ENCODE measurements at places on chromosomes 16 and 17.

DNA sequence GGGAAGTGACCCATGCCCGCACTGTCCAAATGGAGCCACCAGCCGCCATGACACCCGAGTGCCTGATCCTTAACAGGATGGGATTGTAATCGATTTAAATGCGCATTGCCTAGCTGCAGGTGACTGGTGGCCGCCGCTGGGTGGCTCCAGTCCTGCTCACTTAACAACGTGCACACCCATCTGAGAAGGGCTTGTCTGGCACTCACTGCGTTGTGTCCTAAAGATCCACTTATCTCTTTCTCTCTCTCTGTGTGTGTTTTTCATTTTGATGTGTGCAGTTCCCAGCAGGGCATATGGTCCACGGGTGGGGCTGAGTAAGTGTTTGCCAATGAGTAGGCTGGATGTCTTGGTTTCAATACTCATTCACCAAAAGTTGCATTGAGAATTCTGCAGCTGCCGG is 80.6 kb downstream of the IRF8 start:
- DNase-seq, result no peak

DNA sequence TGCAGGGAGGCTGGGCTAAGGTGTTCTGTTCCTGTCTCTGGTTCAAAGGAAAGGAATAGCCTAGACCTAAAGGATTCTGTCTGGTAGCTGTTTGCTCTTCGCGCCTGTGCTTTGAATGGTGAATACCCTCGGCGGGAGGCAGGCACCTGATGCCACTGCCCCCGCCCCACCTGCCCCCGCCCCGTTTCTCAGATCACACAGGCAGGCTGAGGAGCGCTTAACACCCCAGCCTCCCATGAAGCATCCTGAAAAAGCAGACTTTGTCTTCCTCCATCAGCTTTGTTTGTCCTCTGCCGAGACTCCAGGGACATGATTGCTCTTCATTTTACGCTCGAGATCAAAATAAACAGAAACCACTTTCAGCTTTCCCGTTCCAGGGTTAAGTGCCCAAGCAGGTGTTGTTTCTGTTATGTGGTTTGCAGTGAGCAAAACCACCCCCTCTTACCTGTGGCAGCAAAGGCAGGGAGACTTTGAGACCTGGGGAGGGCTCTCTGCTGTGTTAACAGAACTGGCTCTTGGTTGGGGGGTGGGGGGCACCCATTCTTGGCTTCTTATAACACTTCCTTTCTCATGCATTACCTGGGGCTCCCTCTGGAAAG is 452.1 kb downstream of the WWOX start:
- peak; percentile 88 for DNase-seq

DNA sequence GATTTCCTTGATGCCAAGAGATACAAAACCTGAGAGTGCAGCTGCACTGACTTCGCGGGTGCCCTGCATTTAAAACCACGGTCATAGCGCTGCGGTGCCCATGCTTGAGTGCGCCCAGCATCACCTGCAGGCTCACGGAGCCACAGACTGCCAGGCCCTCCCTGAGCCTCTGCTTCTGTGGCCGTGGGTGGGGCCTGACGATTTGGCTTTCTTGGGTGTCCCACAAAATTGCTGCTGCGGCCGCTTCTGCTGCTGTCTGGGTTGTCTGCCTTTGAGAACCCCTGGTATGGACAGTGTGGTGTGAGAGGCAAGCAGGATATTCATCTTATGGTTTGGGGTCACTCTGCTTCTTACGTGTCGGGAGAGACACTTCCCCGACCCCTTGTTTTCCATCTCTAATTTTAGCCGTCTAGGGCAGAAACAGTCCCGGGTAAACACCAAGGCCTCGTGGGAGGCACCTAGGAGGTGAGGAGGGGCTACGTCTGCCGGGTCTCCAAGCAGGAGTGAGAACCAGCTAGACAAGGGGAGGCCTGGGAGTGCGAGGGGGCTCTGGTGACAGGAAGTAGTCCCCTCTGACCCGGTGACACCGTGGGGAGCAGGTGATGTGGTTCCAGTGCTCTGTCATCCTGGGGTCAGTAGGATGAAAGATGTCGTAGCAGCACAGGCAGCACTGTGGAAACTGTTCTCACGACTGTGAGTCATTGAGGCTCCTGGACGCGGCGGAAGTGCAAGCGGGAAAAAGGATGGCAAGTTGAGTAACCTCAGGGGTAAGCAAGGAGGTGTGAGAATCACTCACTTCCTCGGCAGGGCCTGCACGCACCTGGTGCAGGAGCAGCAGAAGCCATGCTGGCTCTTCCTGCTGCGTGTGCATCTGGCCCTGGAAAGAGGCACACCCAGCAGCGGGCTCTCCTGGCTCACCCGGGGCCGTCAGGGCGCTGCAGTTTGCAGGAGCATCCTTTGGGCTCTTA is 176.3 kb downstream of the RPTOR start:
- no peak for DNase-seq

- DNase-seq, result no peak
These were observed 3.3 kb downstream of the SULT1A1 start for GRCh38 chr16:28606291-28607115.

- DNase-seq, result no peak
These were observed 35.9 kb downstream of the NACA2 start for GRCh38 chr17:61555127-61555566.

DNA sequence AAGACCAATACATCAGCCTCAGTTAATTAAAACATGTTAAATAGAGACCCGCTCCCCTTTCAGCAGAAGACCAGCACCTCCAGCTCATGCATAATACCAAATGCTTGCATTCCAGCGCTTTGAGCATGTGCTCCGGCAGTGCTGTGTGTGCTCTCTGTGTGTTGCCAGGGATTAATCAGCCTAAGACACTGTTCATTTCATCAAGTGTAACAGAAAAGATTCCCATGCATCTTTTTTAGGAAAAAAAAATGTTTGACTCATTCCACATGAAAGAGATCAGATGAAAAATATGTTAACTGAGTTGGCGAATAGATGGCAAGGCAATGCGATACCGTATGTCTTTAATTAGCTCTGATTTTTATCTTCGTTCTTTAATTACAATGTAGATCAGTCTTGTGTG is 187.6 kb downstream of the RPTOR start:
- DNase-seq, result no peak

DNA sequence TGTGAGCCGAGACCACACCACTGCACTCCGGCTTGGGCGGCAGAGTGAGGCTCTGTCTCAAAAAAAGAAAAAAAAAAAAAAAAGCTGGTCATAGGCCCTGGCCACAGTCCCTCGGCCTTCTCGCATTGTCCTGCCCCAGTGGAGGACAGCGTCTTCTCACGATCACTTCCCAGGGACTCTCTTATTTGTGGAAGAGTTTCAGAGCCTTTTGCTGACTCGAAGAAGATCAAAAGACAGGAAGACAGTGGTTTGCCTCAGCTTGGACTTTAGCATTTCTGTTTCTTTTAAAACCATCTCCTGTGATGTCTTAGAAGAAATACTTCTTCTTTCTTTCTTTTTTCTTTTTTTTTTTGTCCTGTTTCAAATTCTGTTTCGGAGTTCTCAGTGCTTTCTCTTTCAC is 210.0 kb downstream of the FTO start:
- DNase-seq, result no peak
